Small intestine (tissue), 16 donors: ENCODE measurements at places on chromosomes 3 and 15.

DNA sequence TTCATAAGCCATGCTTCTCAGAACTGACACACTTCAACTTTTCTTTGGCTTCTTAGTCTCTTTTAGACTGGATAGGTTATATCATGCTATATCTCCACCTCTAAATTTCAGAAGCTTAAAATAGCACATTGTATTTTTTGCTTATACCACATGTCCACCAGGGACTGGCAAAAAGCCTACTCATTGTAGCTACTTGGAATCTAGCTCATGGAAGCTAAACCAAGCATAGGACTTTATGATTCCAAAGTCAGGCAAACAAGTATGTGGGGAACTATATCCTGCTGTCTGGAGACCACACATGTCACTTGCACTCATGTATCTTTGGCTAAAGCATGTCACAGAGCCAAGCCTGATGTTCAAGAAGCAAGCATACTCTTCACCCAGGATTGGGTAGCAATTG lies 245.0 kb upstream of the RASGRP1 start:
- DNase-seq: no peak

DNA sequence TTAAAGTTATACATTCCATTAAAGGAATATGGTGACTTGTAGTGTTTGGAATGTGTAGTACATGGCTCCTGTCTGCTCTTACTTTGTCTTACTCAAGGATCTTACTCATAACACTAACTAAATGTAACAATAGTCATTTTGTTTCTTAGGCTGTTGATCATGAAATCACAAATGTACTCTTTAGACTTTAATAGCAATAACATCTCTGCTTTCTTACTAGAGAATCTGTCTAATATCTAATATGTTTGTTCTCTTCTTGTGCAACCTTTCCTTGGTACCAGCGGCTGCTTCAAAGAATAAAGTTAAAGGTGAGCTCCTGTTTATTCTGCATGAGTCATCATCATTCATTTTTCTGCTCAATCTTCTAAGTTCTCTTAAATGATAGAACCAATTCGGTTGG lies 767.5 kb downstream of the CADM2 start:
- DNase-seq: no peak

GRCh38 chr3:5017925-5018531 lies 38.8 kb downstream of the BHLHE40 start:
- DNase-seq: peak; percentile 95

DNA sequence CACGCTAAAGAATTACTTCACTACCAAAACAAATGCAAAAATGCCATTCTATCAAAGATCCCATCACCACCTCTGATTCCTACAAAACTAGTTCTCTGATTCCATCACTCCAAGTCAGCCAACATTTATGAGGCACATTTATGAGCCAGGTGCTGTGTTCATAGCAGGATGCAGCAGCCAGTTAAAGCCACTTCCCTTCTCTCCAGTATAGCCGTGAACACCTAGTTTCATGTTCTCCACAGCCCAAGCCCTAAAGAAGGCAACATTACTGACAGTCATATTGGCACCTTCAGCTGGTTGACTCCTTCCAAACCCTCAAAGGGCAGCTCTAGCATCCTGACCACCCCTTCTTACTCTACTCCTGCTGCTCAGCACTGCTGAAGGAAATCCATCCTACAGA lies 36.4 kb downstream of the RYK start:
- DNase-seq: no peak

GRCh38 chr15:64905119-64905831 lies 6.4 kb upstream of the ANKDD1A start:
- peak; percentile 83 for DNase-seq

DNA sequence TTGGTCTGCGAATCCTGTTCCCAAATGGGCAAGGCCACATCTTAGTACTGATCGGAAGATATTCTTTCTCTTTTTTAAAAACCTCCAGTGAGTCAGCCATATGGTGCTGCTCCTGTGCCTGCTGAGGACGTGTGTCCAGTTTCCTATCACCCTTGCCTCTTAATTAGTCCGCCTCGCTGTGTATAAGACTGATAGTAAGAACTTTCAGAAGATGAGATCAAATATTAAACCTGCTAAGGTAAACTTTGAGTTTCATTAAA lies 612 bp downstream of the UBA5 start:
- no peak for DNase-seq

- no peak for DNase-seq
These were observed 188.8 kb downstream of the FEZF2 start for GRCh38 chr3:62184559-62184958.

GRCh38 chr15:39680868-39681267 lies 100.0 kb downstream of the THBS1 start:
- no peak for DNase-seq

- DNase-seq: no peak
These were observed 38.2 kb downstream of the ABI3BP start for GRCh38 chr3:100954990-100955389.

DNA sequence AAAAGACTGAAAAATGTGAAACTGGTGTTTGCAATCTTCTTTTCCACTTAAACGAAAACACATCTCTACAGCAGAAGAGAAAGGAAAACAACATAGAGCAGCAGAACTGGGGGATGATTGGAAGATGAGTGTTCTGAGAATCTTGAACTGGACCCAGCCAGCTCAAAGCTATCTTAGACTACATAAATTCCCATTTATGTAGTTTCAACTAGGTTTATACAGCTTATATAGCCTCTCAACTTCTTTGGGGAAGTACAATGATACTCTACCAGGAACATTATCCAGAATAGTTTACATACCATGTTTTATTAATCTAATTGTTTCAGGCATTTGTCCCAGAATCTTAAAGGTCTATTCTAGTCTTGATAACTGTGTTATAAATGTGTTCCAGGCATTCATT lies 658.2 kb upstream of the LMCD1 start:
- no peak for DNase-seq

GRCh38 chr3:175105066-175105465 lies 245.9 kb downstream of the NAALADL2 start:
- DNase-seq: peak; percentile 21

DNA sequence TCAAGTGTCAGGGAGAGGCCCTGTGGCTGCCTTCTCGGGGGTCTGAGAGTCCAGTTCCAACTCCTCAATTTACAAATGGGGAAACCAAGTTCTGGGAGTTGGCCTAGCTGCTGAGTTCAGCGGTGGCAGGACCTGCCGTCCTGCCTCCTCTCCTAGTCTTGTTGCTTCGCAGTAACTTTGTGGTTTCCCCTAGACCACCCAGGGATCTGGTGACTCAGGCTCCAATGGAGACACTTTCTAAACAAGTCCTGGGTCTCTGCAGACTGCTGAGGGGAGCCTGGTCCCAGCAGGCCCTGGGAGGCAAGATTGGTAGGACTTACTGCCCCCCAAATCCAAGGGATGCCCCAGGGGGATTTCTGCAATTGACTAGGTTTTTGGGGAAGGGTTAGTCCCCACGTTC lies 83.6 kb downstream of the SMAD6 start:
- DNase-seq: no peak

- no peak for DNase-seq
These were observed 6.1 kb downstream of the RHCG start for GRCh38 chr15:89490081-89490813.

DNA sequence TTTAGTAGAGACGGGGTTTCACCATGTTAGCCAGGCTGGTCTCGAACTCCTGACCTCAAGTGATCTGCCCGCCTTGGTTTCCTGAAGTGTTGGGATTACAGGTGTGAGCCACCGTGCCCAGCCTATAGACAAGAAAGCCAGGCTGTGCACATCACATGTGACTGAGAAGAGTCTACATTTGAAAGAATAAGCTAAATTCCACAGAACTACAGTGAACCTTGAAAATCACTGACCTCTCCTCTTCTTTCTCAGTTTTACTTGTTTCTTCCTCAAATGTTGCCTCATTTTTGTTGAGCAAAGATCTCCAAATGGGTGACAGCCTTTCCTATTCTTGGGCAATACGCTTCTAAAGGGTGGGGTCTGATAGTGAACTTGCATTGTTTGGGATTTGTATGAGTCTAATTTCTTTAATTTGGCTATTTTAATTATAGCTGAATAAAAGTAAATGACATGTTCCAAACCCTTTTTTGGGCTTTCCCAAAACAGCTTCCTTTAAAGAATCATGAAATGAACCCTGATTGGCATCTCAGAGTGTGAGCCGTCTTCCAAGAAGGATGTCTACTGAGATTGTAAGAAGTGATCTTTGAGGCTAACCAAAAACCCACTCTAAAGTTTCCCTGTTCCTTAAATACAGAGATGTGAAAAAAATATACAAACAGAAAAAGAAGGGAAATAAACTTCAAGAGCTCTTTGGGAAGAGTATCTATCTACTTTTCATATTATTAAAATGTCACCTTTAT lies 21.6 kb upstream of the SPTBN5 start:
- DNase-seq: no peak

- peak; percentile 13 for DNase-seq
These were observed 44.6 kb downstream of the ZIC4 start for GRCh38 chr3:147361454-147362420.

DNA sequence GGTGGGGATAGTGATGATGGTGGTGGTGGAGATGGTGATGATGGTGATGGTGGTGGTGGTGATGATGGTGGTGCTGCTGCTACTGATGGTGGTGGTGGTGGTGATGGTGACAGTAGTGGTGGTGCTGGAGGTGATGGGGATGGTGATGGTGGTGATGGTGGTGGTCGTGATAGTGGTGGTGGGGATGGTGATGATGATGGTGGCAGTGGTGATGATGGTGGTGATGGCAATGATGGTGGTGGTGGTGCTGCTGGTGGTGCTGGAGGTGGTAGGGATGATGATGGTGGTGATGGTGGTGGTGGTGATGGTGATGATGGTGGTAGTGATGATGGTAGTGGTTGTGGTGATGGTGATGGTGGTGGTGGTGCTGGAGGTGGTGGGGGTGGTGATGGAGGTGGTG lies 21.3 kb downstream of the DNAJB8 start:
- DNase-seq: no peak

GRCh38 chr3:193922034-193922774 lies 213.7 kb upstream of the HES1 start:
- no peak for DNase-seq

GRCh38 chr3:43104660-43105595 lies 951 bp downstream of the POMGNT2 start:
- DNase-seq: peak; percentile 19

- DNase-seq: peak; percentile 71
These were observed 181.8 kb downstream of the MCTP2 start for GRCh38 chr15:94412979-94413746.

GRCh38 chr3:150346981-150347863 lies 60.9 kb upstream of the TSC22D2 start:
- DNase-seq: no peak

DNA sequence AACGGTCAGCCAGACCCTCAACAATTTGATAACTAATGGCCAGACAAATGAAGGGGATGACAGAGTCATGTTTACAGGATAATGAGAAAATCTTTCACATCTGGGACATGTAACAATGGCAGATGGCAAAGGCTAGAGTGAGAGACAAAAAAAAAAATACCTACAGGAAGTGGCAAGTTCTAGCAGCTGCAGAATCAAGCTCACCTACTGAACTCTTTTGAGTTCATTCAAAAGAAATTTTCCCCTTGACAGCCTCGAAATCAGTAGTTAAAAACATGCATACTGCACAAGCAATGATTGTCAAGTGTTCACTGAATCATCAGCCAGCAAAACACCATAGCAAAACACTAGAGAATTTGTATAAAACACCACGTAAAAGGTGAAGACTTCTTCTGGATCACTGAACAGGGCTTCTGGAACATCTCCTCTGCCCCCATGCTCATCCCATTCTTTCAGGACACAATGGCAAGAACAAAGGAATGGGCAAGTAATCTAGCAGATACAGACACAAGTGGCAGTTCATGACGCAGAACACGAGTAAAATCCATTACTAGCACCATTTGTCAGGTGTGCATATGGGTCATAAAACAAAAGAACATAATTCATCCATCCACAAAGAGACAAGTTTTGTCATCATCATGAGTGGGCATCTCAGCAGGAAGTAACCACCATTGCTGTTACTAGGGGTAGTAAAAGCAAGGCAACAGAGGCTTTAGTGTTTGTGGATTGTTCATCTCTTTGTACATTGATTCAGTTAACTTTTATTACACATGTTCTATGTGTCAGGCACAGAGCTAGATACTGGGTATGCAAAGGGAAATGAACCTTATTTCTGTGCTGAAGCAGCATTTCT lies 13.8 kb upstream of the KCNMB2 start:
- no peak for DNase-seq

- DNase-seq: no peak
These were observed 26.9 kb upstream of the AKAP13 start for GRCh38 chr15:85353516-85353915.

DNA sequence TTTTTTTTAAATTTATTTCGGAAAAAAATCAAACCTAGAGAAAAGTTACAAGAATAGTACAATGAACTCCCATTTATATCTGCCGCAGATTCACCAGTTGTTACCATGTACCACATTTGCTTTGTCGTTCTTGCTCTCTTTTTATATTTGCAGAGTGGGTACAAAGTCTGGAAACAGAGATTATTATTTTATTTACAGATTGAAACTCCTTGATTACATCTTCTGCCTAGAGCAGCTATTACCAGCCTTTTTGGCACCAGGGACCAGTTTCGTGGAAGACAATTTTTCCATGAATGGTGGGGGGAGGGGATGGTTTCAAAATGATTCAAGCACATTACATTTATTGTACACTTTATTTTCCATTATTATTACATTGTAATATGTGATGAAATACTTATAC lies 8.3 kb downstream of the MEF2A start:
- peak; percentile 66 for DNase-seq

- DNase-seq: peak; percentile 55
These were observed 127.5 kb upstream of the TOPAZ1 start for GRCh38 chr3:44114142-44114541.

- no peak for DNase-seq
These were observed 224.7 kb upstream of the TBC1D5 start for GRCh38 chr3:17967111-17967510.
